ENCODE measurements at places on chromosomes 6 and 20.
A peak's percentile ranks its signal among the peaks of the same experiment; 100 is the strongest.

DNA sequence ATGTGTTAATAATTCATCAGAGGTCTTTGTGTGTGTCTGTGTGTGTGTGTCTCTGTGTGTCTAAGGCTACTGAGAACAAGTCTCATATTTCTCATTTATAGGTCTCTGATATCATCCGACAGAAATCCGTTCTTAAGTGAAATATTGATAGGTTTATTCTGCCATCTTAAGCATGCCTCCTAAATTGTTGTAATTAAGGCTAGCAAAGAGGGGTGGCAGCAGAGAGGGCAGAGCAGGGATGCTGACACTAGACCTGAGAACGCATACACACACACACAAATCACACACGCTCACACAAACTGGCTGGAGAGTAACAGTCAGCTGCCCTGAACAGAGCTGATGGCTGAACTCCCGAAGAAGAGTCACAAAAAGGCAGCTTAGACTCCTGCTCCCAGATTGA is 84.9 kb upstream of the LRFN2 start:
- DNase-seq = no peak

DNA sequence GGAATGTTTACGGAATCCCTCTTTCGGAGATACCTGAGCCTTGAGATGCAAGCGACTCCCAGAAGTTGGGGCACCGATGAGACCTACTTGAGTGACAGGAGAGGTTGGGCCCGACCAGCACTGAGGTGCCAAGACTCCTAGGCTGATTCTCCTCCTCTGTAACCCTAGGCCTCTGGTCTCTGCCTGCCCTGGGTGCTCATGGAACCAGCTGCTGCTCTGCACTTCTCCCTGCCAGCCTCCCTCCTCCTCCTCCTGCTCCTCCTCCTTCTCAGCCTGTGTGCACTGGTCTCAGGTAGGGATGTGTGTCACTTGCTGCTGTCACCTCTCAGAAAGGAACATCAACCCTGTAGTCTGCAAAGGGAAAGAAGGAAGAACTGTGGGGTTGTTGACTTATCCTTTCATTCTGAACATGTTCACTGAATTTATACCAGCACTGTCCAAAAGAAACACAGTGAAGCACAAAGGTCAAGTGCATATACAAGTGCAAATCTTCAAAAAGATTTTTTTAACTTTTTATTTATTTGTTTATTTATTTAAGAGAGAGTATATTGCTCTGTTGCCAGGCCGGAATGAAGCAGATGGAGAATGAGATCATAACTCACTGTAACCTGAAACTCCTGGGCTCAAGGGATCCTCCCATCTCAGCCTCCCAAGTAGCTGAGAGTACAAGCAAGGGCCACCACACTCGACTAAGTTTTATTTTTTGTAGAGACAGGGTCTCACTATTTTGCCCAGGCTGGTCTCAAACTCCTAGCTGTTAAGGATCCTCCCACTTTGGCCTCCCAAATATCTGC is 913 bp downstream of the BTN2A2 start:
- peak; percentile 49 for DNase-seq

GRCh38 chr6:8900056-8900455 is 464.7 kb upstream of the SLC35B3 start:
- no peak for DNase-seq

DNA sequence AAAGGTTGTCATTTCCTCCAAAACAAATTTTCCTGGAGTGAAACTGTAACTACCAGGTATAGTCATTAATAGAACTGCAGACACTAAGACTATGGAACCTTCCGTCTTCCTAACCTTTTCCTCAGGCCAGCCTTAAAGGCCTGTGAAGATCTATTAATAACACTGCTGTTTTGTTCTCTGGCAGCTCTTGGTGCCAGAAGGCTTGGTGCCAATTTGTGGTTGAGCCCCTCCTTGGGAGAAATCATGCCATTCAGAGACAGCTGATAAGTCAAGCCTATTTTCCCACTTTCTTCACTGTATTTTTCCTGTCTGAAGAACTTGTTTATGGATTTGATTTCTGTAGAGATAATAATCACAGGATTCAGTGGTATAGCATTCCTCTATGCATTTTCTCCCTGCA is 64.8 kb downstream of the HCRTR2 start:
- DNase-seq = peak; percentile 7

DNA sequence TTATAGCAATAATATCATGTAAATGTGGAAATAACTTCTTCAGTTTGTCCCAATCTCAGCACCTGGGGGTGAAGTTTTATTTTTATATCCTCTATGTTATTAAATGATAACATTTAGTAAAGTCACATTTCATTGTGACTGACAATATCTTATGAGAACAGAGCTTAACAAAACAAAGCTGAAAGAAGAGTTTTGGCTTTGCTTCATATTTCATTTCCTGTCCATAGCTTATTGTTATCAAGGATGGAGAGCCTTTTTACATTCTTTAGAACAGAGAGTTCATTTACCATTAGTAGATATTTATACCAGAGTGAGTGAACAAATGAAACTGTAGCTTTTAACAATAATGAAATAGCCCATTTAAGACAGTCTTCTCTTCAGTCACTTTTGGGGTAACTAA is 231.9 kb upstream of the SGK1 start:
- peak; percentile 72 for DNase-seq

- no peak for DNase-seq
These were observed 126.6 kb upstream of the SPACA1 start for GRCh38 chr6:87921034-87921433.

DNA sequence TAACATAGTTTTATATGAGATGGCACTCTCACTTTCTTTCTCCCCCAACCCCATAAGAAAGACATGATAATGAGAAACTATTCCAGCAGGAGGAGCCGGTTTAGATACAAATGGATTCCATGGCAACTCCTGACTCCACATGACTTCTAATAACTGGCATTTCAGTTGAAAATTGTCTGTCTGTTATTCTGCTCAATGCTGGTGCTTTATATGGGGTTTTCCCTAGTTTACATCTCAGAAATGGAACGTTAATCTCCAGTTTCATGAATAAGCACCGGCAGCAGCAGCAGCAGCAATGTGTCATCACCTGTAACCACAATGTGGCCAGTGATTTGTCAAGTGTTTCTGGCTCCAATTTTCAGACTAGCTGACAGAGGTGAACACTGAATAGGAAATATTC is 8.0 kb upstream of the SIM1 start:
- no peak for DNase-seq

DNA sequence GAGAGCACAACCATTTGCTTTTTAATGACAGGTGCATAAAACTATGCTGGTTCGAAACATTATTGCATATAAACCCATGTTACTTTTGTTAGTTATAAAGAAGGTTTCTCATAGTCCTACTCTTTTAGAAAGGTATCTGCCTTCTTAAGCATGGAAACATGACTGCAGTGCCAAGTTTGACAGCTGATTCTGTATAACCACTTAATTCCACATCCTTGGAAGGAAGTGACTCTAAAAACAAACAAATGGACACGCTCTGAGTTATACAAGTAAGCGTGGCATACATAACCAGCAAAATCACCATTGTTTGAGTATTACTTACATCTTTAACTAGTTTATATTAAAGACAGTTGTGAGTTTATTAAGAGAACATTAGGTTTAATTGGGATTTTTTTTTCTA is 125.0 kb upstream of the HDGFL1 start:
- peak; percentile 94 for DNase-seq

- DNase-seq = peak; percentile 12
These were observed at the start of gene SLA2 for GRCh38 chr20:36645998-36646397. TSS of gene SLA2 (minus strand) at chr20:36646196. CDS start at chr20:36641335, 4,861 bp downstream.

- no peak for DNase-seq
These were observed 88.8 kb upstream of the HS3ST5 start for GRCh38 chr6:114431641-114432040.

DNA sequence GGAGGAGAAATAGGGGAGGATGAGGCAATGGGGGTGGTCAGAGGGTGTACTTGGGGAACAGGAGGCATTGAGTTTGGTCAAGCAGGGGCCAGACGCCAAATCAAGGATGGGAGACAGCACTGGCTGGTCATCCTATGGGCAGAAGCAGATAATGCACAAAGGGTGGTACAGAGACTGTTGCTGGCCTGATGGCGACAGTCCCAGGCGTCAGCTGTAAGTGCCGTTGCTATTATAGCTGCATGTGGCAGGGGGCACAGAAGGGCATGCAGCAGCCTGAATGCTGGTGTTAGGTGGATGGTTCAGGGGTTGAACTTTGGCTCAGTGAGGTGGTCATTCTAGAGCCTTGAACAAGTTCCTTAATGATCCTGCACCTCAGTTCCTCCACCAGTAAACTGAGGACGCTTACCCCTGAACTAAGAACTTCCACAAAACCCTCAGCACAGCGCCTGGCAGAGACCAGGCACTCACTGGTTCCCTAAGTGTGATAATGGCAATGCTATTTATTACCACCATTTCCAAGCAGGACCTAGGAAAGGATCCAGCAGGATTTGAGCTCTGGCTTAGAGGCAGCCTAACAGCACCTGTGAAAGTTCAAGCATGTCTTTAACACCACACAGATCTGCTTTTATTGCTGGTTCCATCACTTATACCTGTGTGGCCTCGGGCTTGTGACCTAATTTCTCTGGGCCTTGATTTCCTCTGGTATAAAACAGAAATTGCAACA is 162.7 kb downstream of the INSM1 start:
- DNase-seq = no peak

GRCh38 chr6:113496166-113496565 is 361.0 kb upstream of the MARCKS start:
- peak; percentile 98 for DNase-seq

DNA sequence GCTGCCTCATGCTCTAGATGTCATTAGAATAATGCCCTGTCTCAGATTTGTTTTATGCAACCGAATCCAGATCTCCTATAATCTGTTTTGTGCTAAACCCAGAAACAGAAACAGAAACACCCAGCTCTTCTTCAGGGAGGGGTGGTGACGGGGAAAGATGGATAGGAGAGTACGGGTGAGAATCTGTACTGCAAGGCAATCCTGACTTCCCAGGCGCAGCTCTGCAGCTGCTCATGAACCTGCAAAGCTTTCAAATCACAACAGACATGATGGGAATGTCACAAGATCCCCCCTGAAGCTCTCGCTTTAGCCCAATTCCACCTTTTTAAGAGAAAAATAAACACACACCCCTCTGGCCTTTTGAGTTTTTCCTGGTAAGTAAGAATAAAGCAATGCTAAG is 71.5 kb downstream of the PPP1R3G start:
- DNase-seq = no peak

DNA sequence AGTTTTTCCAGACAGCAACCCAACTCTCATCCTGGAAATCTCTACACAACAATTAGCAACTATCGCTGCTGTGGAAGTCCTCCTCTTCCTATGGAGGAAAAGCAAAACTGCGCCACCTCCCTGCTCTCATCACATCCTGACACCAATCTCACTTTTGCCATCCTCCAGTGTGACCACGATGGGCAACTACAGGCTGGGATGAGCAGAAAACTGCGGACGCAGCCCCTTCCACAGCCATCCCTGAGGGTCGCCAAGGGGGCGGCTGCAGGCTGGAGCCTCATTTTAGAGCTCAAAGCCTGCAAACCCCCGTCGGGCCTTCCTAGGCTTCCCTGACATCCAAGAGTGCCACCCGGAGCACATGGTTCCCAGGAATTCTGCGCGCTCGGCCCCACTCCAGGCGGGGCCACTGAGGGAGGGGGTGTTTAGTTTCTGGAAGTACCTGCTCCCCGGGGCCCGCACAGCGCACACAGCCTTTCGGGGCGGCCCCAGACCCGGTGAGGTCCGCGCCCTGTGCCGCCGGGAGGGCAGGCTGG is 1.2 kb downstream of the TCFL5 start:
- peak; percentile 65 for DNase-seq

DNA sequence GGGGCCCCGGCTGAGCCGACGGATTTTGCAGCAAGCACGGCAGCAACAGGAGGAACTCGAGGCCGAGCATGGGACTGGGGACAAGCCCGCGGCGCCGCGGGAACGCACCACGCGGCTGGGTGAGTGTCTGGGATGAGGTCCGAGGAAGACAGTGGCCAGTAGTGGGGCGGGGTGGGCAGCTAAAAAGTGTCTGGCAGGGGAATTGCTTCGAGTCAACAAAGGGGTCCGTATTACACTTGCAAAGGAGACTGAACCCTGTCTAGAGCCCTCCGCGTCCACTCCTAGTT is 356 bp downstream of the BYSL start:
- DNase-seq = no peak

- peak; percentile 69 for DNase-seq
These were observed 30.8 kb upstream of the COL19A1 start for GRCh38 chr6:69835414-69836179.

DNA sequence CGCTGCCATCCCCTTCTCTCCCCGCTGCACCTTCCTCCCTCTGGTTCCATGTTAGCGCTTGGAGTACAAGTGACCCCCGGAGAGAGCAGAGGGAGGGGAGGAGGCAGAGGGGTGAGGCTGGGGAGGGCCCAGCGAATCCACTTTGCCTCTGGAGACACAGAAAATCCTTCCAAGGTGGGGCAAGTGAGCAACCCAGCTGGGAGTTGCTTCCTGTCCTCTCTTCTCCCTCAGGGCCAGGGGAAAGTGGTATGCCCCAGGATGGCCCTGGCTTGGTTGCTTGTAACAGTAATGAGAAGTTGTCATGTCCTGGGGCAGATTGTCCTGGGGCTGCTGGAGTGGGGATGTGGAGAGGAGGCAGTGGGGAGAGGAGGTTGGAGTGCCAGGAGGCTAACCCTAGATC is 691 bp upstream of the ANGPT4 start:
- DNase-seq = no peak

GRCh38 chr6:15340775-15341174 is 94.9 kb downstream of the JARID2 start:
- DNase-seq = peak; percentile 16

DNA sequence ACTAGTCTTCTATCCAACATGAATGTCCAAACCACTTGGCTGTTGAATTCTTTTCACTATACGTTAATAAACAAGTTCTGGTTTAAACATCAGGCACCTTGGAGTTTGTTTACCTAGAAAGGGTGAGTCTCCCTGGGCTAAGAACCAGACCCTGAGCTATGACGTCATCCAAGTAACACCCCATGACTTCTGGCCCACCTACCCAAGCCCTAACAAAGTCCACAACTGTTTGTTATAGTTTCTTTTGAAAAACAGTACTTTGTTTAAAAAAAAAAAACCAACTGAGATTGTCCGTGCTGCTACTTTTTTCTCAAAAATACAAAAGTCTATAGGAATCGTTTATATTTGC is 146.9 kb upstream of the BEND6 start:
- no peak for DNase-seq

DNA sequence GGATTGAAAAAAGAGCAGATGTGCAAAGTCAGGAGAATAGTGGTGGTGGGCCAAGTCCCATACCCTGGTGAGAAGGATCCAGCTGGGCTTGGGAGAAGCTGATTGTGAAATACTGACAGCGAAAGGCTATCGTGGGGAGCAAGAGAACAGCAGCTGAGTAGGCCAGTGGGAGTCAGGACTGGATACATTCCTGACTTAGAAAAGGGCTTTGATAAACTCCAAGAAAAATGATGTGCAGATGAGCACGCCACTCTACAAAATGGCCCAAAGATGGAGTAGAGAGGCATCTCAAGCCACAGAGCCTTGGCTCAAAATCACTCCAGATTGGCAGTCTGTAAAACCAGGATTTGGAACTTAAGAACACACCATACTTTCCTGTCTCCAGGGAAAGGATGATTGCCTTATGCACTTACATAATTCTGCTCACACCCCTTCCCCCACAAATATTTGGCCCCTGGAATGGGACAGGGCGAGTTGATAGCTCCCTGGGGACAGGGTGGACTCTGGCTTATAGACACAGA is 578.7 kb downstream of the MAFB start:
- DNase-seq = no peak

Data from dermis blood vessel endothelial cell (primary cell).